Stimulated activated CD4-positive, alpha-beta T cell treated with anti-CD3 and anti-CD28 coated beads, Interleukin-12 subunit alpha, Interleukin-12 subunit beta, amount 100 ng/mL, for 24 hours (primary cell): ENCODE measurements at places on chromosomes 2 and 18.

DNA sequence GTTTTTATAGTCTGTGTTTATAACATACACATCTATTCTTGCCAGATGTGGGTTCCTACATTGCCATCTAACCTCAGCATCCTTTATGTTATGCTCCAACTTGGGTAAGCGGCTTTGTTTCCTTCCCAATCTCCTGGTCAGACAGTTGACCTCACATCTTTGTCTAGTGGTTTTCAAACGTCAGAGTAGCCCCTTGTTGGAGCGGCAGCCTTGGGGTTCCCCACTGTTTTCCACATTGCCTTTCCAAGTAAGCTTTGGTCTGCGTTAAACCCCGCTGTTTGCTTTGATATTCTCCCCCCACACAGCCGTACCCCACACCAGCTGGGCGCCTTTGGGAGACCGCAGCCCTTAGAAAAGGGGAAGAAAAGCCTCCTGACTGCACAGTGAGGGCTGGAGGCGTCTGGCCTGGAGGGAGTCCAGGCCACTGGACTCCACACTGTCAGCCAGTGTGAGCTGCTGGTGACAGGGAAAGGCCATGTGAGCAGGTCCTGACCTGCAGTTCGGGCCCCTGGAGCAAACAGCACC is 83.3 kb downstream of the MALT1 start:
- DNase-seq, result no peak

DNA sequence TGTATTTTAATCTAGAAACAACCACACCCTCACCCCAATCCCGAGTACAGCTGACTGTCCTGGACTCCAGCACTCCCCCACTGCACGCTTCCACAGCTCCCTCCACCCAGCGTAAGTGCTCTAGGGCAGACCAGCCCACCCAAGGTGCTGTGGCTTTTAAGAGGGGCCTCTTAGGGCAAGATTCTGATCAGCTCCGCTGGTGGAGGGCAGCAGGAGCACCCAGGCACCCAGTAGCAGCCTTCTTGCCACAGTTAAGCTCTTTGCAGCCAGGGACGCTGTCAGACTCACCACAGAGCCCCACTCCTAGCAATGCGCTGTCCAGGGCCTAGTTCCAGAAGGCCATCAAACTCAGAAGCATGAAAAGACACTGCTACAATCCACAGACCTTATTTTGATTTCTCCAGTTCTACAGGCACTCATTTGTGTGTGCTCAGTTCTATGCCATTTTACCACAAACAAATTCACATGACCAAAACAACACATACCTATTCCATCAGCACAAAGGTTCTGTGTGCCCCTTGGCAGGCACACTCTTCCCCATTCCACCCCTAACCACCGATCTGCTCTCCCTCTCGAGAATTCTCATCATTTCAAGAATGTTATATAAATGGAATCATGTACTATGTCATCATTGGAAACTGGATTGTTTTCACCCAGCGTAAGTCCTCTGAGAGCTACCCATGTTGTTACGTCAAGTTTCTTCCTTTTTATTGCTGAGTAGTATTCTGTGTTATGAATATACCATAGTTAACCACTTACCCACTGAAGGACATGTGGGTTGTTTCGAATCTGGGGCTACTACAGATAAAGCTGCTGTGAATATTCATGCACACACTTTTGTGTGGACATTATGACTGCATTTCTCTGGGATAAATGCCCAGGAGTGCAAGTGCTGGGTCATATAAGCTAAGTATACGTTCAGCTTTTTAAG is 40.4 kb downstream of the PTPN2 start:
- DNase-seq, result no peak

- DNase-seq, result no peak
Measured at GRCh38 chr2:7014174-7014640, 97.0 kb downstream of the RNF144A start.

DNA sequence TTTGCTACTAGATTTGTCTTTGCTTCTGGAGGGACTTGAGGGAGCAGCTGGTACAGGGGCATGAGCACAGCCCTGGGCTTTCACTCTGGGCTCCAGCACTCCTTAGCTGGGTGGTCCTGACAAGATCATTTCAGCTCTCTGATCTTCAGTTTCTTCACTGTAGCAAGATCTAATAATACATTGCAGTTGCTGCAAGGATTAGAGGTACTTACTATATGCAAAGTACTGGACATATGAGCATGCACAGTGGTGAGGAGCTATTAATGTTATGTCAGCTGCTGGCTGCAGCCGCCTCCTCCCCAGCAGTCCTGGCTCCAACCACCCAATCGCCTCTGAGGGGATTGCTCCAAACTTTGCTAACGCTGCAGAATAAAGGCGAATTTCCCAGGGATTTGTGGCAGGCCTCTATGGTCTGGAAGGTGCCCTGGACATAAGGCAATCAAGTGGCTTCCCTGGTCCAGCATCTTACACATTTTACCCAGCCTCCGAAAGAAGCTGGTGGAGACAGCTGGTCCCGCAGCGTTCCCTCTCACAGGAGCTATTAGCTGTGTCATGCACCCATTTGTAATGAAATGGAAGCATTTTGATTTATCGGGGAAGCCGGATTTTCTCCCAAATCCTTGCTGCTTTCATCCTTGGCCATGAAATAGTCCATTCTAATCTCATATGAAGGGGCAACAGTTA is 96.7 kb downstream of the RHOB start:
- DNase-seq, result no peak

DNA sequence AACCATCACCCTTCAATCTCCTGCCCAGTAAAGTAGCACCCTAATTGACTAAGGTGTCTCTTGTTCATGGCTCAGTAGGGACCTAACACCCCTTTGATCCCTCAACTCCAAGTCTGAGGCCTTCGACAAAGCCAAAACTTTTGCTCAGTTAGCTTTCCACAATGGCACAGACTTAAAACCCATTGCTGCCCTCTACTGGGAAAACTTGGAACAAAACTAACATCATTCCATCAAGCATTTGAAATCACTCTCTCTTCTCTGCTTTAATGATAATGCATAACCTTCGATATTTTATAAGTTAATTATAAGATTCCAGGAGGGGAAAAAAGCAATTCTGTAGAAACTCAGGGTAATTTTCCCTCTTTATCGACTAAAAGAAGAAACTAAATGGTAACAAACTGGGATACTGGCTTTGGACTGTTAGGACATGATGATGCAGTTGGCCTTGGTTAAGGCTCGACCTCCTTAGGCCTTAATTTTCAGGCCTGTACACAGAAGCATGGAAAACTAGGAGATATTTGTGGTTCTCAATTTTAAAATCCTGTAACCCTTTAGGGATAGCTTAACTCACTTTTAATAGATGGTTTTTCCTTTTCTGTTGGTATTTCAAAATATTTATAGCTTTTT is 127.8 kb downstream of the STK39 start:
- DNase-seq, result no peak

DNA sequence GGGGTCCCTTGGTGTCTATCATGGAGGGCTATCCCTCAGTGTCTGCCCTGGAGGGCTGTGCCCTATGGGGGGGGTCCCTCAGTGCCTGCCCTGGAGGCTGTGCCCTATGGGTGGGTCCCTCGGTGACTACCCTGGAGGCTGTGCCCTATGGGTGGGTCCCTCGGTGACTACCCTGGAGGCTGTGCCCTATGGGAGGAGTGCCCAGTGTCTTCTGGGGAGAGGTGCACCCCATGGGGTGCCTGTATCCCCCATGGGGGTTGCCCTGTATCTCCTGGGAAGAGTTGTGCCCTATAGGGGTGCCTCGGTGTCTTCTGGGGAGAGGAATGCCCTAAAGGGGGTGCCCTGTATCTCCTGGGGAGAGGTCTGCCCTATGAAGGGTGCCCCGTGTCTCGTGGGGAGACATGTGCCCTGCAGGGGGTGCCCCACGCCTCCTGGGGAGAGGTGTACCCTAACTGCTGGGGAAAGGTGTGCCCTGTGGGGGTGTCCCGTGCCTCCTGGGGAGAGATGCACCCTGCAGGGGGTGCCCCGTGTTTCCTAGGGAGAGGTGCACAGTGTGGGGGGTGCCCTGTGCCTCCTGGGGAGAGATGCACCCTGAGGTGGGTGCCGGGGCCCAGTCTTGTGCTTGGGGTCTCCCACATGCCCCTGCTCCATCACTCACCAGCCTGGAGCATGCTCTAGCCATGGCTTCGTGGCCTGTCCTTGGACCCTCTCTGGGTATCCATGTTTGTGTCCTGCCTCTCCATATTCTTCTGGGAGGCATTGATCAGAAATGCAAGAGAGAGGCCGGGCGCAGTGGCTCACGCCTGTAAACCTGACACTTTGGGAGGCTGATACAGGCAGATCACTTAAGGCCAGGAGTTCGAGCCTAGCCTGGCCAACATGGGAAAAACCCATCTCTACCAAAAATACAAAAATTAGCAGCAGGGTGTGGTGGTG is 215.6 kb downstream of the HDAC4 start:
- DNase-seq, result no peak

DNA sequence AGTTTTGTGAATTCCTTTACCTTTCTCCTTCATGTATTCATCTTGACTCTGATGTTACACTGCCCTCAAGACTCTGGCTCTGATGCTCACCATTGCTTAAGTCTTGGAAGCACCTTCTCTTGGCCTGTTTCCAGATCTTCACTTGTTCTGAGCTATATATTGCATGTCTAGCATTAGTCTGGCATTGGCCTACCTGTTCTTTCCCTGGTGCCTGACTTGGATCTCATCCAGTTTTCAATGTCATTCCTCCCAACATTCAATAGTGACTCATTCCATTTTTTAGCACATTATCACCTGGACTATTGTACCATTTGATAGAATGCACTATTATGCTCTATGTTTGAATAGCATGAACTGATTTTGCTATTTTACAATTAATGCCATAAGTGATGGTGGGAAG is 127.3 kb upstream of the NYAP2 start:
- DNase-seq, result no peak

DNA sequence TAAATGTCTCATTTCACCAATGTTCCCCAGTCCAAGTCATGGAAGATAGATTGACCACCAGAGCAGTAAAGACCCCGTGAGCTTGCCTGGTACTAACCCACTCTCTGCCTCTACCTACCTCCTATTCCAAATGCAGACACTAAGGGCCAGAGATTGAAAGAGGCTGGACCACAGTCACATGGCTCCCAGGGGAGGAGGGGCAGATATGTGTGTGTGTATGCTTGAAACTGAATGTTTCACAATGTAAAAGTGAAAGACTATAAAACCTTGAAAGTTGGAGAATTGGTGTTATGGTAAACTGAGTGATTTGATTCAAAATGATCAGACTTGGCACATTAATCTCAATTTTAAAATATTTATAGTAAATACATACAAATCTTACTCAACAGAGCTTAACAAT is 21.7 kb upstream of the KLHL29 start:
- no peak for DNase-seq

GRCh38 chr2:229163893-229164292 is 107.2 kb downstream of the PID1 start:
- no peak for DNase-seq

DNA sequence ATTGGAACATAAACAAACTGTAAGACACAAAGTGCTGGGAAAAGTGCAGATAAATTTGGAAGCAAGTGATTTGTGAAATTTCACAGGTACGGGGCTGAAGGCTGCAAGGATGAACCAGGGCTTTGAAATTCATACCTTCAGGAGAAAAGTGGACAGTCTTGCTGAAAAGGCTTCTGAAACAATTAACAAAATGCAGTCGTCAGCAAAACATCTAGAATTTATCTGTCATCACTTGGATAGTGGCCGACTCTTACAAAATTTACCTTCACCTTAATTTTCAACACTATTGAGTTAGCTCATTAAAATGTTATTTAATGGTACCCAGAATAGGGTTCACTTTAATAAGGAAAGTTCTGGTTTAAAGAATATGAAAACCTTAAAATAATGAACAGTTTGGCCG is 138.3 kb downstream of the SNTG2 start:
- DNase-seq, result no peak

DNA sequence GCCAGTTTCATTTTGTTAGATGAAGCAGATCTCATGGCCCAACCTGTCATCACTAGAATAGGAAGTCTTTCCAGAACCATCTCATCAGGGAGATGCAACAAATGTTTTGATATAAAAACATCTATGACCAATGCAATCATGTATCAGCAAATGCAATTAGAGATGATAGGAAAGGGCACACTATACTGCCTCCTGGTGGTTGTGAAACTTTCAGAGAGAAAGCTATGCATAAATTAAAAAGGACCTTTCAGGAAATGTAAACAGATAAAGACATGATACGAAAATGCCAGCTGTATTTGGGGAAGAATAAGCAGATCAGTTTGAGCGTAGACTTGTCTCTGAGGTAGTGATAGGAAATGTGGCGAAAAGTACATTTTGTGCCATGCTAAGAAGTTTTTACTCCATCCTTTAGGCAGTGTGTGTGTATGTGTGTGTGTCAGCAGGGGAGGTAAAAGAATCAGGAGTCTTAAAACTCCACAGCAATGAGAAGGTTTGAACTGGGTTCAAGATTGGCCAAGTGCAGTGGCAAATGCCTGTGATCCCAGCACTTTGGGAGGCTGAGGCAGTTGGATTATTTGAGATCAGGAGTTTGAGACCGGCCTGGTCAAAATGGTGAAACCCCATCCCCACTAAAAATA is 479.3 kb downstream of the CPS1 start:
- no peak for DNase-seq

GRCh38 chr18:706405-706804 is 6.0 kb downstream of the ENOSF1 start:
- no peak for DNase-seq

DNA sequence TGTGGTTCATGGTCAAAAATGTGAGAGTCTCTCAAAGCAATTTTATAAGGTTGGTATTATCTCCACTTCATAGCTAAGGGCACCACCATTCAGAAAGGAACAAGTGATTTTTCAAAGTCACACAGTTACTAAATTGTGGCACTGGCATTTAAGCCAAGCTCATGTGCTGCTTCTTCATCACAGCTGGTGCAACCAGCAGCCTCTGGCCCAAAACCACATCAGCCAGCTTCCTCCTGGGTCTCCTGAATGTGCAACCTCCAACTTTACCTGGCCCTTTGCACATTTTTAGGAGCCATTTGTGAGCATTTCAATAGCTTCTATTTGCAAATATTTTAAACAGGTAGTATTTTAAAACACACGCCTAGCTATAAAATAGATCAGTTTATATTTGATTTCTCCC is 293.7 kb downstream of the BCL11A start:
- no peak for DNase-seq

DNA sequence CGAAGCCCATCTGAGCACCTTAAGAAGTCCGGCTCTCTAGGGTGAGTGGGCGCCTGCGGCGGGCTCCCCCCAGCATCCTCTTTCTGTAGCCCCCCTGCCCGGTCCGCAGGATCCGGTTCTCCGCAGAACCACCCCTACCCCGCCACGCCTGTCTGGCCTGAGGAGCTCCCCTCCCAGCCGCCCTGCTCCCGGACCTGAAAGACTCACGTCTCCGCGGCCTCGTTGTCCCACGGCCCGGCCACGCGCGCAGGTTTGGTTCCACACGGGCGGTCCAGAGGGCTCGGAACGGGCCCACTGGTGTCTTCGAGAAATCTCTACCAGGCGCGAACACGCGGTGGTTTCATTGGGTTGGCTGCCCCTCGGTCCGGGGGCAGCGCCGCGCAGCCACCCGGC is 237 bp downstream of the SLC39A6 start:
- DNase-seq, result no peak

- no peak for DNase-seq
Measured at GRCh38 chr2:201100497-201100896, 15.5 kb upstream of the CFLAR start.

GRCh38 chr2:112601754-112602153 is 17.3 kb downstream of the CHCHD5 start:
- no peak for DNase-seq

DNA sequence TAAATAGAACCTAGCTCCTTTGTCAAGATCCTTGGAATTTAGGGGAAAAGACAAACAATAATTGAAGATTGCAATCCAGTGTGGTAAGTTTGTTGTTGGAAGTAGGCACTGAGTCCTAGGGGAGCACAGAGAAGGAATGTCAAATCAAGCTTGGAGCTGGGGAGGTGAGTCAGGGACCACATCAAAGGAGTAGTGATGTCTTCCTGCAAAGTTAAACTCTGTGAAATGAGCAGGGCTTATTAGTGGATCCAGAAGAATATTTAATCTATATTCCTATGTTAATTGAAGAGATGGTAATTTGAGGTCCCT is 41.7 kb upstream of the NABP1 start:
- no peak for DNase-seq
